ENCODE measurements at places on chromosomes 12 and 14.

DNA sequence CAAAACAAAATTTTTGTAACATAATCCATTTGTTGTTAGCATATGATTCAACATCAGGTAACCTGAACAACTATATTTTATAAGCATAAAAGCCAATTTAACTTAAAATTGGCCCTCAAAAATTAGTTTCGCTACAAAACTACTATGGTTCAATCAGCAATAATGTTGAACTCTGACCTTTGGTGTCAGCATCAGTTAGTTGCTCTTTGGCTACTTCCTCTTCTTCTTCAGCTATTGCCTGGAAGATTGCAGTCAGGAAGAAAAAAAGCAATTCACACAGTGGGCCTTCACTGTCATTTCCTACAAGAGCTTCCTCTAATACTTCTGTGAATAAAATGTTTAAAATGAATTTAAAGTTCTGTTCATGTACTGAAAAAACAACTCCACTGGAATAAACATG, 78.2 kb upstream of the CFL2 start:
- no peak for DNase-seq

GRCh38 chr14:36271222-36271621, 49.2 kb downstream of the MBIP start:
- no peak for DNase-seq

DNA sequence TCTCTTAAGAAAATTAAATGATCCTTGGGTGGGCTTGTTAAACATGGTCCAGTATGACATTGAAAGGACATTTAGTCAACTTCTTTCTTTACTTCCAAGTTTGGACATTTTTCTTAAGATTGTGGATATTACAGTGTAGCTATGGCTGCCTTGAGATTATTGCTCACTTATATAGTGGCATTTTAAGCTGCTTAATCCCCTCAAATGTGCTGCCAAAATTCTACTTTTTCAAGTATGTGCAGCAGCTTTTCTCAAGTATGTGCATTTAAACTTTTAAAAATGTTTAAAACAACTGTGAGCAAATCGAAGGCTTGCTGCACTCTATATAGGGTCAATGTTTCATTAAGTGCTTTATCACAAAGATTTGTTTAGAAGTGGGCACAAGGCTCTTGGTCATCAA, 7.4 kb downstream of the TXNRD1 start:
- DNase-seq: no peak

GRCh38 chr12:87304406-87304805, 724.8 kb downstream of the C12orf50 start:
- no peak for DNase-seq

DNA sequence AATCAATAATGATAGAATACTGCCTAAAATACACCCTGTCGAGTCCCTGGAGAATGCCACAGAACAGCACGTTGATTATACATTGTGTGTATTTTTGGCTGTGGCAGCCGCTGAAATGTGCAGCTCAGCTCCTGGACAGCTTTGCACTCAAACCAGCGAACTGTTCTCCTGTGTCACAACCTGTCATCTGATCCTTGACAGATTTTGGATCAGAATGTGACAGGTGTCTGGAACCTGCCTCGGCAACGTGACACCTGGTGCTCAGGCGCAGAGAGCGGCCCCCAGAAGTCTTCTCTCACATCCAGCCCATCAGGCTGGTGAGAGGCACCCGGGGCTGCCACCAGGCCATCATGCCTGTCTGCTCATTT, 19.3 kb downstream of the MVK start:
- DNase-seq: no peak

- DNase-seq: no peak
Measured at GRCh38 chr12:6316921-6317692, 6.6 kb downstream of the PLEKHG6 start.

GRCh38 chr14:96108061-96108795, 69.1 kb downstream of the C14orf132 start:
- no peak for DNase-seq

DNA sequence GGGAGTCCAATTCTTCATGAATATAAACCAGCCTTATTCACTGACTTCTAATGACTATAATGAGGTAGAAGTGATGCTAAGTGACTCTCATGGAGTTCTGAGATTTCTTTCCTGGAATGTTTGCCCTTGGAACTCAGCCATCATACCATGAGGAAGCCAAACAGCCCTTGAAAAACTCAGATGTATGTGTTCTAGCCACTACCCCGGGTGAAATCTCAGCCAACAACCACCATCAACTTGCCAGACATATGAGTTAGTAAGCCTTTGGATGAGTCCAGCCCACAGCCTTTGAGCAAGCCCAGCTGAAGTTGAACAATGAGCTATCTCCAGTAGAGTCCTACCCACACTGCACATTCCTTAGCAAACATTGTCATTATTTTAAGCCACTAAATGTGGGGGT, 149.5 kb downstream of the SLC6A15 start:
- DNase-seq: no peak

DNA sequence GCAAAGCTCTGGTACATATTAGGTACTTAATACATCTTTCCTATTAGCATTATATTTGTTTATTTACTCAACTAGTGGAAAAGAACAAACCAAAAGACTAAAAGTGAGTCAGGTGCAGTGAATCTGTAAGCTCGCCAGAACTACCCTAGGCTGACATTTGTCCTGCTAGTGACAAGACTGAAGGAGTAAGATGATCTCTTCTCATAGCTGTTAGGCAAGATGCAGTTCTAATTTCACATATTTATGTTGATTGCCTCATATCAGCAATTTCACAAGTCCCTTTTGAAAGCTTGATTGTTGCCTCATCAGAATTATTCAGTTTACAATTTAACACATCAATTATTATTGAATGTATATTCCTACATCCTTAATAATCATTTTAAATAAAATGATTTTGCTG, 293.0 kb upstream of the NAV3 start:
- DNase-seq: no peak

DNA sequence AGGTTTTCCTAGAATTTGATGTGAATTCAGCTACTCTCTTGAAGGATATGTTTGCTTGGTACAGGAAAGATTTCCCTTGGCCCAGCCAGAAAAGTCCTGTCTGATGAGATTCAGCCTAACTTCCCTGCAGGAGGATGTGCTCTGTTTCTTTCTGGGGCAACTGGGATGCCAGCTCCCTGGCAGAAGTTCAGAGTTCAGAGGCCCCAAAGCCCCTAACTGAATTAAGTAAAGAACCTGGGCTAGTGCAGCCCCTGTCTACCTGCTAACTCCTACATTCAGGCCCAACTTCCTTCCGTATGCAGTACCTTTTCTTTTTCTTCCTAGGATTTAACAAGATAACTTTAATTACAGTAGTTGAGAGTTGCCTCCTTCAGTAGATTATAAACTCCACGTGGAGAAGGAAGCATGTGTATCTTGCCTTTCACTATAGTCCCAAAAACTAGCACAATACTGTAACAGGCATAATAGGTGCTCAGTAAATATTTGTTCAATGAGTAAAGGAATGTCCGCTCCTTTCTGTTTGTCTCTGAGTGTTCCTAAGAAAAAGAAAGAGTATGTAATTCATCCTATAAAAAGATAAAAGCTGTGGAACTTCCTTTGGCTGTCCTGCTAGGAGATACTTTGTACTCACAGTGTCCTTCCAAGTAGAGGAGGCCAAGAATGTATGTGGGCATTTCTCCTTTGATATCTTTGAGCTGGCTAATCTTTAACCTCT, 141.0 kb downstream of the SLC8A3 start:
- no peak for DNase-seq

DNA sequence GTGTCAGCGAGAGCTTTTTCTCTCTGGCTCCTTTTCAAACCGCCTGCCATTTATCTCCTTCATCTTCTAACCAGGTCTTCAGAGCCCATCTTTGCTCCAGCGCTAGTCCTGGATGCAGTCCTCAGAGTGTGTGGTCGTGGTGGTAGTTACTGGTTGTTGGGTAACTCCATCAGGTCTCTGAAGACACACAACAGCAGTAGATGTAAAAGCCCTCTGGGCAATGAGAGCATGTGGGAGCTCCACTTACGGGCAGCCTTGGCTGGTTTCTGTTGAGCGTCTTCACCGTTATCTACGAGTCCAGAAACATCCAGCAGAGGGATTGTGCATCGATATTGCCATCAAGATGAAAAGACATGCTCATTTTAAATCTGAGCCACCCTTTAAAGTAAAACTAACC, 61.2 kb downstream of the FBXL14 start:
- DNase-seq: no peak

DNA sequence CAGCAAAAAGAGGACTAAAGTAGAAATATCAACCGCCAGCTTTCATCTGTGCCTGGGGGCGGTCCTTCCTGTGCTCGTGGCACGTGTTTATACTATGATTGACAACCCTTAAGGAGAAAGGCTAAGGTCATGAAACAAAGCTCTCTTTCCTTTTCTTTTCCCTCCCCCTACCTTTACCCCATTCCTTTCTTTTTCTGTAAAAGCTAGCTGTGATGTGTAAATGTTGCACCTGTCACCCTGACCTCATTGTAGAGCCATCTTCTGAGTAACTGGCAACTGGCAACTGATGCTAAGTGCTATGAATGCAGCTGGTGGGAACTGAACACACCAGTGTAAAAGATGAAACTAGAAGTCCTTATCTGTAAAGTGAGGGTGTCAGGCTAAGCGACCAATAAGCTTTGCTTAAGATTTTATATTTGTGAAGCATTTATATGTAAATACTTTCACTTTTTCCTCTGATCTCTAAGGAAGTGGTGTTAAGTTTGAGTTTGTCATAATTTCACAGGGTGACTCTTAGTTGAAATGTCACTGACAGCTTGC, 102.8 kb upstream of the BCAT1 start:
- DNase-seq: no peak

DNA sequence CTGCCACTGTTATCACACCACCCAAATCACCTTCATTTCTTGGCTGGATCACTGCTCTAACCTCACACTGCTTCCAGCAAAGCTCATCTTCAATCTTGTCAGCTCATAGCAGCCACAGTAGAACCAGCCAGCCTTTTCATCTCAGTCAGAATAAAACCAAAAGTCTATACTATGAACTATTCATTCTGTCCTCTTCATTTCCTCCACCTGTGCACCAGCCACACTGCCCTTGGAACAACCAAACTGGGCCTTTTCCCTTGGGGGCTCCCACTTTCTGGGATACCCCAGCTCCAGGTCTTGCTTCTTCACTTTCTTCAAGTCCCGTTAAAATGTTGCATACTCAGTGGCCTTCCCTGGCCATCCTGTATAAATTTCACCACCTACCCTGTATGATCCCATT, 234.4 kb upstream of the DAAM1 start:
- no peak for DNase-seq

- DNase-seq: no peak
Measured at GRCh38 chr12:115320967-115321366, 637.0 kb upstream of the TBX3 start.

DNA sequence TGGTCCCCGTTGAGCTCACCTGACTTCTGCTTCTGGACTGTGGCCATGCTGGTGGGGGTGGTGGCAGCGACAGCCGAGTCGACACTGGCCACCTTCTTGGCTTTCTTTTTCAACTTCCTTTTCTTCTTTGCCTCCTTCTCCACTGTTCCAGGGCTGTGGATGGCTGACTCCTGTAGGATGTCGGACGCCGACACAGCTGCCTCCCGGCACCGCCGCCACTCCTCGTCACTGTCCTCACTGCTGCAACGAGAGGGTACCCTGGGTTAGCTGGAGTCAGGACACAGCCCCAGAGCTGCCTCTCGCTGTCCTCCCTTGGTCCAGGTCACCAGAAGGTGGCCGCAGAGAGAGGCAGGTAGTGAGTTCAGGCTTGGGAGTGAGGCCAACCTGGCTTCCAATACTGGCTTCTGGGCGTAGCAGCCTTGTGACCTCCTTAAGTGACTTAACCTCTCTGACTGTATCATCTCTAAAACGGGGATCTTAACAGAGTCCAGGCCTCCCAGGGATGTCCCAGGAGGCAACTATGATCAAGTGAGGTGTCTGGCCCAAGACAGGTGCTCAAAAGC, 12.0 kb downstream of the C12orf43 start:
- no peak for DNase-seq

- no peak for DNase-seq
Measured at GRCh38 chr12:5200278-5201087, 156.8 kb downstream of the KCNA5 start.

GRCh38 chr12:75457191-75457590, 23.4 kb upstream of the GLIPR1 start:
- no peak for DNase-seq

GRCh38 chr12:125092108-125092871, 27.1 kb downstream of the AACS start:
- DNase-seq: no peak

DNA sequence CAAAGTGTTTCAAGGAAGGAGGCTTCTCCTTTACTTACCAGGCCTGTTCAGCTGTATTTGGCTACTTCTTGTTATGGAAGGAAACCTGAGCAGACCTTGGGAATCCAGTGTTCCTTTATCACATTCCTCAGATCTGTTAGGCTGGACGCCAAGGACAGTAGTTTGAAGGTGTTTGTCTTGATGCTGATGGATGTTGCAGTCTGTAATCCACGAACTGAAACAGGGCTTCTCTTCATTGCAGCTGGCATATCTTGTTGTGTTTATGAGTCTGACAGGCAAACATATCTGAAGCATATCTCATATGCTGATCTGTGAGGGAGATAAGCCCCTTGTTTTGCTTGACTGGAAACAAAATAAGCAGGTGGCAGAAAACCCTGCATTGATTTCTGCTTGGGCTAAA, 904.3 kb downstream of the NRXN3 start:
- no peak for DNase-seq

GRCh38 chr12:123269896-123270213, 1.8 kb downstream of the CDK2AP1 start:
- no peak for DNase-seq

DNA sequence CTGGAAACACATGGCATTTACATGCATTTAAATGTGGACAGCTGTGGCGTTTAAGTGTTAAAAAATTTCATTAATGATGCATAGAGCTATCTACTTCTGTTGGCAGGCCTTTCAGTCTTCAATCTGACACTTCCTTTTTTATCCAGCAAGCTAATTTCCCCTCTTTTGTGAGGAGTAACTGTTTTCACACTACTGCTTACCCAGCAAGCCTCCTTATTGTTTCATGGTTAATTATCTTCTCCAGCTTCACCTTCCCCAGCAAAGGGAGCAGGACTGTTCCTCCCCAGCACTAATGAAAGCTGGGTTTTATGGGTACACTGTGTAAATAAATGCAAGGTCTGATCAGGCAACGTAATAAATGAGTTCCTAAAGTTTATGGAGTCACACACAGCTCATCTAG, 129.4 kb upstream of the NPAS3 start:
- DNase-seq: no peak

- DNase-seq: no peak
Measured at GRCh38 chr12:2083008-2083407, 30.2 kb downstream of the CACNA1C start.

GRCh38 chr12:115598871-115599811, 678.4 kb downstream of the MED13L start:
- DNase-seq: no peak
